ENCODE measurements at places on chromosomes 11 and 22.
A peak's percentile ranks its signal among the peaks of the same experiment; 100 is the strongest.

DNA sequence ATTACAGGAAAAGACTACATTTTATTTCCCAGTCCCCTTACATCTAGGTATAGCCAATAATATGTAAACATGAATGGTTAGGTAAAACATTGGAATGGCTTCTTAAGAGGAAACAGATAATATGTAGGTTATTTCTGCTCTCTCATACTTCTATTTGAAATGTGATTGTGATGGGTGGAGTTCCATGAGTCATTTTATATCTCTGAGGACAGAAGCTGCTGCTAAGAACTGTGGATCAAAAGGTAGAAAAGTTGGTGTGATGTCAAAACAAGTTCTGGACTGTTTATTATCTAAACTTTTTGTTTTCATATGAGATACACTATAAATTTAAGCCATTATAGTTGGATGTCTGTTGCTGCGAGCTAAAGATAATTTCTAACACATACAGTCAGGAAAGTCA, 799.4 kb upstream of the TENM4 start:
- no peak for DNase-seq

DNA sequence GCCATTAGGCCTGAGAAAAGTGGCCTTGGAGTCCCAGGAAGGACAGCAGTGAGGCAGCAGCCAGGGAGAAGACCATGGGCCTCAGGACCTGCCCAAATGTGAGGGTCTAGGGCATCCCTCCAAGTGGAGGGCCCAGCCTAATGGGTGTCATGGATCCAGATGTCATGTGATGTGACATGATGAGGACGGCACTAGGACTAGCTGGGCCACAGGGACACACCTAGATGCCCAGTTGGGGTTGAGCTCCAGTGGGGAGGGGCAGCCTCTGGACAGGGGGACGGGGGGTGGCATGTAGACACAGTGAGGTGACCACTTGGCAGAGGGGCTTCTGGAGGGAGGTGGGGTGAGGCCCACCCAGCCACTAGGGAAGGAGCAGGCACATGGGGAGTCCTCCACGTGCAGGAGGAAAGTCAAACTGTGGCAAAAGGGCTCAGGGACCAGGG, 5.4 kb downstream of the SCARF2 start:
- DNase-seq = no peak

GRCh38 chr22:39123751-39124581, 26.9 kb downstream of the APOBEC3H start:
- DNase-seq = no peak

- DNase-seq = no peak
Measured at GRCh38 chr11:103544874-103545273, 435.6 kb downstream of the DYNC2H1 start.

GRCh38 chr11:123742031-123742723, 717 bp upstream of the ZNF202 start:
- no peak for DNase-seq

DNA sequence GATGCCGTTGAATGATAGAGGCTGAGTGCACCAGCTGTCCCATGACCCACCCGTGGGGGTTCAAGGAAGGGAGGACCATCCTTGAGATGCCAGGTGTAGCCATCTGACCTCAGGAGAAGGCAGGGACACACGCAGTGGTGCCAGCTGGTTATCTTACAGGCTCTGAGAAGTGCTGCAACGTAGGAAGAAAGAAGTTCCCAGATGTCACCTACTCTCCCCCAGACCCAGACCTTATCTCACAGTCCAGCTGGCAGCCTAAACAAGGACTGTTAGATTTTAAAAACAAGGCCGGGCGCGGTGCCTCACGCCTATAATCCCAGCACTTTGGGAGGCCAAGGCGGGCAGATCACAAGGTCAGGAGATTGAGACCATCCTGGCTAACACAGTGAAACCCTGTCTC, 1307.6 kb downstream of the TBC1D22A start:
- DNase-seq = no peak

- peak; percentile 36 for DNase-seq
Measured at GRCh38 chr11:69574608-69575255, 66.2 kb upstream of the CCND1 start.

GRCh38 chr11:103109818-103110388, 677 bp downstream of the DYNC2H1 start:
- no peak for DNase-seq

DNA sequence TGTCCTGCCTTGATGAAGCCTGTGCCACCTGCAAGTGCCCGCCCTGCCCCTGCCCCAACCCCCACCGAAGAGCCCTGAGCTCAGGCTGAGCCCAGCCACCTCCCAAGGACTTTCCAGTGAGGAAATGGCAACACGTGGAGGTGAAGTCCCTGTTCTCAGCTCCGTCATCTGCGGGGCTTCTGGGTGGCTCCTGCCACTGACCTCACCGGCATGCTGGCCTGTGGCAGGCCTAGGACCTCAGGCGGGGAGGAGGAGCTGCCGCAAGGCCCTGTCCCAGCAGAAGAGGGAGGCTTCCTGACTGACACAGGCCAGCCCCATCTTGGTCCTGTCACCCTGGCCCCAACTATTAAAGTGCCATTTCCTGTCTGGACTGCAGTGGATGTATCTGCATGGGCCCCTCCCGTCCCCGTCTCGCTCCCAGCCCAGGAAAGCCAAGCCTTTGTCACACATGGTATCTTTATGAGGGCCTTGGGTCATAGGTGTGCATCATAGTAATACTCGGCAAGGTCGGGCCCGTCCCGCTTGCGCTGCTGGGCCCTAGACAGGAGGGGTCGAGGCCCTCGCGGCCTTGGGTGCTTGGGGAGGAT, 882 bp downstream of the FREY1 start:
- DNase-seq = no peak

- DNase-seq = no peak
Measured at GRCh38 chr11:133977067-133977677, 20.4 kb upstream of the IGSF9B start.

GRCh38 chr11:35141571-35141971, 2.6 kb downstream of the CD44 start:
- no peak for DNase-seq

GRCh38 chr11:116107229-116107628, 603.0 kb upstream of the CADM1 start:
- peak; percentile 12 for DNase-seq

GRCh38 chr22:40808018-40808841, 10.9 kb downstream of the SLC25A17 start:
- DNase-seq = no peak

DNA sequence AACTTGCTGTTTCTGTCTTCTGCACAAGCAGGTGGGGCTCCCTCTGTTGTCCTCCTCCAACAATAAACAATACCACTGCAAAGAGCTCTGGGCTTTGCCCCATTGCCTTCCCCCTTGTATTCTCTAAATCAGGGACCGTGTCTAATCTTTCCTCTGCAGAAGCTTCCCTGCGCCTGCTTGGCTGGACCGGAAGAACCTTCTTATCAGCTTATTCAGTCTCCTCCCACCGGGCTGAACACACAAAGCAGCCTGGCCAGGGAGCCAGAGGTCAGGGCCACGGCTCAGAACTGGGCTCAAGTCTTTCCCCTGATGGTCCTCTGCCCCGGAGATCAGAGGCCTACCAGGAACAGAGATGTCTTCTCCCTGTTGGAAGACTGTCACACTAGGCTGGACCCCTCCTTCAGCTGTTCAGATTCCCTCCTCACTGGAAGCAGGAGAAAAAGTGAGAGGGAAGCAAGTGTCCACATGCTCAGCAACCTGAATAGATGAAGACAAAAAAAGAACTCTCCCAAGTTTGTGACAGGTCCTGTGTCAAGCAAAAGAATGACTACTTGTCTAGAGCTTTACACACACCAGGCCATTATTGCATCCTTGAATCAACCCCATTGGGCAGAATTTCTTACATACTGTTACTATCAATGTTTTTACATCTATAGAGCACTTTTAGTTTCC, 63.7 kb downstream of the RAB30 start:
- DNase-seq = no peak

- DNase-seq = no peak
Measured at GRCh38 chr11:73496134-73496533, 101.8 kb downstream of the FAM168A start.

- no peak for DNase-seq
Measured at GRCh38 chr11:44854086-44854485, 96.6 kb downstream of the TP53I11 start.

- no peak for DNase-seq
Measured at GRCh38 chr11:112017538-112017937, 7.7 kb upstream of the DLAT start.

GRCh38 chr22:19176175-19176643, 2.3 kb downstream of the SLC25A1 start:
- no peak for DNase-seq

DNA sequence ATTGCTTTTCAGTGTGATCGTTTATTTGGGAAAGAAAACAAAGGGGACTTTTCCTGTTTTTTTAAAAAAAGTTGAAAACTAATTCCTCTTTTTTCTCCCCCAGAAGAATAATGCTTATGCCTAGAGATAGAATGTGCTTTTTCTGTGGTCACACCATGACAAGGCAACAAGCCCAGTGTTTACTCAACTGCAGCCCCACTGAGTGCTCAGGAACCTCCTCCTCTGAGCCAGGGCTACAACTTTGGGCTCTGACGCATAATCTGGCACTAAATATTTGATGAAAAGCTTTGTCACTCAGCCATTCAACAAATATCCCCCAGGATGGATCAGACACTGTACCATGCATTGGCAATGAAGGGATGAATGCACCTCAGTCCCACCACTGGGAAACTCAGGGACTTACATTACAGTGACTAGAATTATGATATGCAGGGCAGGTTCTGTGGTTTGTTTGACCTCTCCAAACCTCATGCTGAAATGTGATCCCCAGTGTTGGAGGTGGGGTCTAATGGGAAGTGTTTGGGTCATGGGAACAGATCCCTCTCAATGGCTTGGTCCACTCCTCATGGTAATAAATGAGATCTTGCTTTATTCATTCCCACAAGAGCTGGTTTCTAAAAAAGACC, 155.9 kb downstream of the CCDC34 start:
- no peak for DNase-seq

DNA sequence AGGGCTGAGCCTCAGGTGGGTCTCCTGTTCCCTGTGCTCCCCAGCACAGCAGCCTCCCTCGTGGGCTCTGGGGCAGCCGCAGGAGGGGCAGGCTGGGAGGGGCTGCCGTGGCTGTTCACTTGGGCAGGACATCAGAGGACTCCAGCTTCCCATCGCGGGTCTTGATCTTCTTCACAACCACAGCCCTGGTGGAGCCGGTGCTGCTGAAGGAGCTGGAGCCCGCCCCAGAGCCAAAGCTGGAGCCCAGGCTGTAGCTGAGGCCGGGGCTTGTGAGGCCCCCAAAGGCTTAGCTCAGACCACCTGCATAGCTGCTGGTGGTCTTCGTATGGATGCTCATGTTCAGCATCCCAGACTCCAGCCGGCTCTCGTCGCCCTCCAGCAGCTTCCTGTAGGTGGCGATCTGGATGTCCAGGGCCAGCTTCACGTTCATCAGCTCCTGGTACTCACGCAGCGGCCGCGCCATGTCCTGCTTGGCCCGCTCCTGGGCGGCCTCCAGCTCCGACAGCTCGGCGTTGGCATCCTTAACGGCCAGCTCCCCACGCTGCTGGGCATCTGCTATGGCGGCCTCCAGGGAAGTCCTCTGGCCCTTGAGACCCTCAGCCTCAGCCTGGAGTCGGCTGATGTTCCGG, 126.1 kb downstream of the NECTIN1 start:
- no peak for DNase-seq

GRCh38 chr11:19647816-19648215, 64.8 kb upstream of the NAV2 start:
- DNase-seq = no peak

GRCh38 chr11:122412581-122412980, 242.9 kb upstream of the UBASH3B start:
- no peak for DNase-seq

GRCh38 chr11:114036147-114036811, 23.2 kb upstream of the ZBTB16 start:
- DNase-seq = peak; percentile 87

DNA sequence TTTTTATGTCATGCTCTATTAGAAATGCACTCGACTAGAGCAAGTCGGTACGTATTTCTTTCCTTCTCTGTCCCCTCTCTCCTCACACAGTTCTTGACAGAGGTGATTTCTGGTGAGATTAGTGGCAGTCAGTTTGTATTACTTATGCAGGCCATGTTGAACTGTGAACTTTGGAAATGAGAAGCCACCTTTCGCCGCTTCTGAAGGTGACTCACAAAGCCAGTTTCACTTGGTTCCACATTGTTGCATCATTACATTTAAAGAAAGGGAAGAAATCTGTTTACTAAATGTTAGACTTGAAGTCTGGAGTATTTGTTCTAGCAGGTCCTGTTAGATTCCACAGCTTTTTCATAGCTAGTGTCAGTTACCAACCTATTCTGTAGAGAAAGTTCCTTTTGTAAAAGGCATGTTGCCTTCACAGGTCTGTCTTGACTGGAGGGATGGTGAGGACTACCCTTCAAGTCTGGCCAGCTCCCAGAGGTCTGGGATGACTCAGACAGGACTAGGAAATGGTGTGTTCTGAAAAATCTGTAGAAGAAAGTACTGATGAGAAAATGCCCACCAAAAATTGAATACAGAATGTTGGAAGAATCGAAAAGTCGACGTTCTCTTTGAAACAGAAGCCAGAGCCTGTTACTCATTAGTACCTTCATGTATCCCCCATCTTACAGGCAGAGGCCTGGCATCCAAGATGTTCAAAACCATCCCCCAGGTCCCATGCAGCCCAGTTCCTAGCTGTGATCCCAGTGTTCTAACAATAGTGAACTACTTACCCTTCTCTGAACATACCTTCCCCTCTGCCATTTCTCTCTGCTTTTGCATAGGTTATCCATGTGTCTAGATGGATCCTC, 181.4 kb downstream of the DBX1 start:
- DNase-seq = no peak

Data from coronary artery (tissue), 2 donors.